ENCODE measurements at places on chromosomes 11 and 22.

DNA sequence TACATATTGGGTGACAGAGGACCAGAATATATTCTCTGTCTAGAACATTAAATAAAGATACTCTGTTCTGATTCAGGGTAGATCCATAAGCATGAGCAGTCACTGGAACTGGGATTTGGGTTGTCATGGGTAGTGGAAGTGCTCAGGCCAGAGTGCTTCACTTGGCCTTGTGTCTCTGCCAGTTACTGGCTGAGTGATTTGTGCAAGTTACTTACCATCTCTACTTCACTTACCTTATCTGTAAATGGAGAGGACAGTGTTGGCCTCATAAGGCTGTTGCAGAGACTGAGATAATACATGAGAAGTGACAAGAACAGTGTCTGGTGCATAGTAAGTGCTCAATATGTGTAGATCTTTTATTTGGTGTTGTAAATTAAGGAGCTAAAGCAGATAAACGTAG lies 17.6 kb downstream of the ATXN10 start:
- no peak for DNase-seq

- no peak for DNase-seq
Observed at GRCh38 chr11:116412118-116412889, 360.5 kb downstream of the BUD13 start.

DNA sequence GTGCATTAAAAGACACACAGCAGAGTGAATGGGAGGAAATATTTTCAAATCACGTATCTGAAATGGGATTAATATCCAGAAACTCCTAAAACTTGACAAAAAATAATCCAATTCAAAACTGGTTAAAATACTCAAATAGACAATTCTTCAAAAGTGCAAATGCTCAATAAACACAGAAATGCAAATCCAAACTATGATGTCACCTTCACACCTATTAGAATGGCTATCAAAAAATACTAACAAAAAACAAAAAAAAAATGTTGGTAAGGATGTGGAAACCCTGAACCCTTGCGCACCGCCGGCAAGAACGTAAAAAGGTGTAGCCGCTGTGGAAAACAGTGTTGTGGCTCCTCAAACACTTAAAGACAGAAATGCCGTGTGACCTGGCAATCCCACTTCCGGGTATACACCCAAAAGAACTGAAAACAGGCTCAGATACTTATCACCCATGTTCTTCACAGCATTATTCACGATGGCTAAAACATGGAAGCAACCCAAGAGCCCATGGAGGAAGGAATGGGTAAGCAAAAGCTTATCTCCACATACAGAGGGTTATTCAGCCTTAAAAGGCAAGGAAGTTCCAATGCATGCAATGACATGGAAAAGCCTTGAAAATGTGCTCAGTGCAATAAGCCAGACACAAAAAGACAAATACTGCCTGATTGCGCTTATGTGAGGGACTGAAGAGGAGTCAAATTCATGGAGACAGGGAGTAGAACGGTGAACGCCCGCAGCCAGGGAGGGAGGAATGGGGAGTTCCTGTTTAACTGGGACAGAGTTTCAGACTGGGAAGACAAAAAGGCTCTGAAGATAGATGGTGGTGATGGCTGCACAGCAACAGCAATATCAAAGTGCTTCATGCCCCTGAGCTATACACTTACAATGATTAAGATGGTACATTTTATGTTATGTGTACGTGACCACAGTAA lies 19.6 kb downstream of the BRD1 start:
- no peak for DNase-seq

DNA sequence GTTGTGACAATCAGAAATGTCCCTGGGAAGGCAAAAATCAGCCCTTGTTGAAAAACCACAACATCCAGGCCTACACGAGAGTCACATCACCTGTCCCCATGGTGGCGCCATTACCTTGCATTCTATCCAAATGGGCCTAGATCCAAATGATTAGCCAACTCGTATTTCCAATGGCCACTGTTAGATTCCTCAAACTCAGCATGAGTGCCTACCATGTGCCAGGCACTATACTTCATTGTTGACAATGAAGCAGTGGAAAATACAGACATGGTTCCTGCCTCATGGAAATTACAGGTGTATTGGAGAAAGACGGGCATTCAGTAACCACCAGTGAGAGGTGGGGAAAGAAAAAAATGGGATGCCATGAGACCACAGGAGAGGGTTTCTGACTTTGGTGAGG lies 29.8 kb upstream of the CREB3L1 start:
- DNase-seq = no peak

DNA sequence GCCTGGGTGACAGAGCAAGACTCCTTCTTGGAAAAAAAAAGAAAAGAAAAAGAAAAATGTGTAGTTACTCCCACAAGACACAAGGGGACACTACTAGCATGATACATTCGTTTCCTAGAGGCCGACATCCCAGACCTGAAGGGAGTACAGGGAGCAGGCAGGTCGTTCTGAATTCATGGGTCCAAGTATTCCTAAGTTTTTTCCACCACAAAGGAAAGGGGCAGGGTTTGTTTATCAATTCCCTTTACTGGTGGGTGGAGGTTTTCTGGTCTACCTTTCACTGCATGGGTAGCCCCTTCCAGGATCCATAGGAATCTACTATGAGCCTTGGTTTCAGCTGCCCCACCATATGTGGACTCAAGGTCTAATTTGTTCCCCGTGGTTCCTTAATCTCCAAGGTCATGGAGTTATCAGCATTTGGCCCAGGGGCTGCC lies 11.8 kb downstream of the TIGD3 start:
- peak; percentile 89 for DNase-seq

- DNase-seq = no peak
Observed at GRCh38 chr22:20159076-20159475, 8.2 kb upstream of the CCDC188 start.

- DNase-seq = no peak
Observed at GRCh38 chr22:28570696-28571373, 108.8 kb downstream of the TTC28 start.

DNA sequence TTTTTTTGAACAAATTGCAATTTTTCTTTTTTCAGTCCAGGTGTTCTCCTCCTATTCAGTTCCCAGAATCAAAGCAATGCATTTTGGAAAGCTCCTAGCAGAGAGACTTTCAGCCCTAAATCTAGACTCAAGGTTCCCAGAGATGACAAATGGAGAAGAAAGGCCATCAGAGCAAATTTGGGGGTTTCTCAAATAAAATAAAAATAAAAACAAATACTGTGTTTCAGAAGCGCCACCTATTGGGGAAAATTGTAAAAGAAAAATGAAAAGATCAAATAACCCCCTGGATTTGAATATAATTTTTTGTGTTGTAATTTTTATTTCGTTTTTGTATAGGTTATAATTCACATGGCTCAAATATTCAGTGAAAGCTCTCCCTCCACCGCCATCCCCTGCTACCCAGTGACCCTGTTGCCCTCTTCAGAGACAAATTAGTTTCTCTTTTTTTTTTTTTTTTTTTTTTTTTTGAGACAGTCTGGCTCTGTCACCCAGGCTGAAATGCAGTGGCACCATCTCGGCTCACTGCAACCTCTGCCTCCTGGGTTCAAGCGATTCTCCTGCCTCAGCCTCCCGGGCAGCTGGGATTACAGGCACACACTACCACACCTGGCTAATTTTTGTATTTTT lies 6.2 kb upstream of the UBE4A start:
- DNase-seq = peak; percentile 20

DNA sequence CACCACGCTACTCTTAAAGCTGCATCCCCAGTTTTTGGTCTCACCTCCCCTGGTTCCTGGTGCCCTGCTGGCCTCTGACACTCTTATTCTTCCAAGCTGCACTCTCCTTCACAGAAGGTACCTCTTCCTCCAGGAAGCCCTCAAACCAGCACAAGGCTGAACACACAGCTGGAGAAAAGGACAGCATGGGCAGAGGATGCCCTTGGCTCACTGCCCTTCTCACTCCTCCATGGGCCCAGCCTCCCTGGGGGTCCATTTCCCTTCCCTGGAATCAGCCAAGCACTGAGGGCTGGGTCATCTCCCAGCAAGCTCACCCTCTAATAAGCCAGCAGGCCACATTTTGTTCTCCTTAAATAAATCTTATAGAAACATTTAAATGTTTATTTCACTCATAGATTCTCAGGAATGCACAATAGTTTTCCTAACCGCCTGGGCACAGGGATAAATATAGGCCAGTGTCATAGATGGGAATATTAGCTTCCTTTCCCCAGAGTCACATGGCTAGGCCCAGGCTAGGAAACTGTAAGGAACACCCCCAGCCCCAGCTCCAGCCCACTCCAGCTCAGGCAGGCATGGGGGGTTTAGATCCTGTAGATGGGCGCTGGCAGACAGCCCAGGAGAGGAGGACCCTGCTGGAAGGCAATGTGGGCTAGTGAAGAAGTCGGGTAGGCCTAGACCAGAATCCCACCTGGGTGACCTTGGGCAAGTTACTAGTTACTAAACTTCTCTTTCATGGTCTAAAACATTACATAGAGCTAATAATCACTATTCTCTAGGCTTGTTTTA lies 51.5 kb downstream of the IRAG1 start:
- no peak for DNase-seq

GRCh38 chr22:39249086-39249704 lies 4.4 kb upstream of the PDGFB start:
- DNase-seq = no peak

DNA sequence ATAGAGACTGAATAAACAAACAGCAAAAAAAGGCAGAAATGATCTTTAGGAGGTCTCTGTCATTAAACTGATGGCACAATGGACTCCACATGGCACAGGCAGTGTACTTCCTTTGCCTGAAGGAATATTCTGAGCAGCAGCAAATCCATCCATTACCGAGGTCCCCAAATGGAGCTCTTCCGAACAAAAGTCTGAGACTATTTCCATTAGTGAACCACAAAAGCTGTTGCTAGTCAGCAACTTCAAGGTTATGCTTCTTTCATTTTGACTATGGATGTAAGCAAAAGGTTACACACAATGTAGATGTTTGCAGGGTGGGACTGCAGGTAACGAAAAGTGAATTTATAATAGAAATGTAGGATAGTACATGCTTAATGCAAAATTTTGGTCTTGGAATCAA lies 14.5 kb downstream of the NARS2 start:
- peak; percentile 38 for DNase-seq

All from SK-N-SH (cell line).